Activated T-cell treated with anti-CD3 and anti-CD28 coated beads for 48 hours (primary cell): ENCODE measurements at places on chromosomes 13 and 19.

DNA sequence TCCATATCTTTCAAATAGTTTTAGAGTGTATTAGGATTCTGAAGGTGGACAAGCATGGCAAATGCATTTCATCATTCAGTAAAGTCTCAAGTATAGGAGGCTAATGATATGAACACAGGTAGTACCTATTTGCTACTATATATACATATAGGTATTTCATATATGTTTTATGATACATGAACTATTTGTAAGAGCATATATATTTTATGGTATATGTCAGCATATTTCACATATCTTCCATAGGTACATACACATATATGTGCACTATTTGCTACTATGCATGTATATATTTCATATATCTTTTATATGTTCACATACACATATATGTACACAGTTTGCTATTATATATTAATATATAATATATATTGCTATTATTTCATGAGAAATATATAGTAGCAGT, 1291.7 kb upstream of the MIR17HG start:
- DNase-seq: no peak

- DNase-seq: no peak
Measured at GRCh38 chr19:55362174-55362989, 678 bp downstream of the GARIN5B start.

DNA sequence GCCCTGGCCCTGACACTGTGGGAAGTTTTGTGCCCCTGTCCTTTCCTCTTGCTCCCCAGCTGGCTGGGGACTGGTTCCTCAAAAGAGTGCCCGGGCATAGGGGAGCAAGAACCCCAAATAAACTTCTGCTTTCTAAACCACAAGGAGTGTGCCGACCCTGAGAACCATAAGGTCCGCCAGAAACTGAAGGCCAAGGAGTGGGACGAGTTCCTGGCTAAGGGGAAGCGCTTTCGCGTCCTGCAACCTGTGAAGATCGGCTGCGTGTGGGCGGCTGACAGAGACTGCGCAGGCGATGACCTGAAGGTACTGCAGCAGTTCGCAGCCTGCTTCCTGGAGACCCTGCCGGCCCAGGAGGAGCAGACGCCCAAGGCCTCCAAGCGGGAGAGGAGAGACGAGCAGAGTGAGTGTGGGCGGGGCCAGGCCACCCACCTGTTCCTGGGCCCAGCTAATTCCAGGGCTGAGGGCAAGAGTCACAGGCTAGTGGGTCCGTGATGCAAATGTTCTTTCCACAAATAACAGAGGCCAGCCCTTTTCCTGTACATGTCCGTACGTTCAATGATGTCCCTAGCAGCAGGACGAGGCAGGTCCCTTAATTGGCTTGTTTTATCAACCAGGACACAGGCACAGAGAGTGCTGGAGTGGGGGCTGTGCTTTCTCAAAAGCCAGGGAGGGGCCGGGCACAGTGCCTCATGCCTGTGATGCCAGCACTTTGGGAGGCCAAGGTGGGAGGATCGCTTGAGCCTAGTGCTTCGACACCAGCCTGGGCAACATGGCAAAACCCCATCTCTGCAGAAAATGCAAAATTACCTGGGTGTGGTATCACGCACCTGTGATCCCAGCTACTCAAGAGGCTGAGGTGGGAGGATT, 25.6 kb downstream of the UBXN6 start:
- no peak for DNase-seq

DNA sequence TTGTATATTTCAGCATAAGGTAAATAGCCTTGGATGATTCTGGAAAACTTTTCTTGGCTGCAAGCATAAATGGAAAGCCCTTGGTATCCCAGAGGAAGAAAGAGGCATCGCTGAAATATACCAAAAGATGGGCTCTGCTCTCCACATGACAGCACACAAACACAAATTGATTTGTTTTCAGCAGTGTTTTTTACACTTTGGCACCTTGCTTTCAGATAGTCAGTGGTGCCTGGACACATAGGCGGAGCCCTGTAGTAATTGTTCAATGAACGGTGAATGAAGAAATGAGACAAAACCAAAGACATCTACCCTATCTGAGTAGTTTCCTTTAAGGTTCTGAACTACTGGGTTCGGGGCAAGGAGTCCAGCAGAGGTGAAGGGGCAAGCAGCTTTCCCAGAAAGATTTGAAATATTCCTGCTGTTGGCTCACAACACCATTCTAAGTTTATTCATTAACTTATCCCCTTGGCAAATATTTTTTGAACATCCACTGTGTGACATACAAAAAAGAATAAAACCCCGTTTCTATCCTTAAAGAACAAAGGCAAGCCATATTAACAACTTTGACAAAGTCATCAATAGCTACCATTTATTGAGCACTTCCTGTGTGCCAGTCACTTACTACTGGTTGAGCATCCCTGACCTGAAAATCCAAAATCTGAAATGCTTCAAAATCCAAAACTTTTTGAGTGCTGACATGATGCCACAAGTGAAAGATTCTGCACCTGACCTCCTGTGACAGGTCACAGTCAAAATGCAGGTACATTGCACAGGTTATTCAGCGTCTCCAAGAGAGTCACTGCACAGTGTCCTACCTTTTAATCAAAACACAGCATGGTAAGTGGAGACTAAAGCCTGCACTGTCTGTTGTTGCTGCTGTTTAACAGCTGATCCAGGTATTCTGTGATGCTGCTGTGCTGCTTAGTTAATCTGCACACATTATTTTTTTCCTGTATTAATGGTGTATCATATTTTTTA, 238.1 kb downstream of the DCLK1 start:
- no peak for DNase-seq

GRCh38 chr13:67620665-67621064, 390.5 kb upstream of the PCDH9 start:
- DNase-seq: no peak

- DNase-seq: no peak
Measured at GRCh38 chr13:109728791-109729731, 57.3 kb downstream of the IRS2 start.

DNA sequence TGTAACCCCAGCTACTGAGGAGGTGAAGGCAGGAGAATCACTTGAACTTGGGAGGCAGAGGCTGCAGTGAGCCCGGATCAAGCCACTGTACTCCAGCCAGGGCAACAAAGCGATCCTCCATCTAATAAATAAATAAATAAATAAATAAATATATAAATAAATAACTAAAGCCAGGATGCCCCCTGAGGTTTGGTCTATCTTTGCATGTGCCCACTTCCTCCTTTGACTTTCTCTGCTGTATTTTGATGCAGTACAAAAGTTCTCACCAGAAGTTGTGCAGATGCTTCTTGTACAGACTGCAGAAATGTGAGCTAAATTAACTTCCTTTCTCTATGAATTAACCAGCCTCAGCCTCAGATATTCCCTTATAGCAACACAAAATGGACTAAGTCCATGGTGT, 6.5 kb upstream of the N4BP2L2 start:
- no peak for DNase-seq

- DNase-seq: no peak
Measured at GRCh38 chr13:46178143-46178542, 3.8 kb downstream of the LCP1 start.

DNA sequence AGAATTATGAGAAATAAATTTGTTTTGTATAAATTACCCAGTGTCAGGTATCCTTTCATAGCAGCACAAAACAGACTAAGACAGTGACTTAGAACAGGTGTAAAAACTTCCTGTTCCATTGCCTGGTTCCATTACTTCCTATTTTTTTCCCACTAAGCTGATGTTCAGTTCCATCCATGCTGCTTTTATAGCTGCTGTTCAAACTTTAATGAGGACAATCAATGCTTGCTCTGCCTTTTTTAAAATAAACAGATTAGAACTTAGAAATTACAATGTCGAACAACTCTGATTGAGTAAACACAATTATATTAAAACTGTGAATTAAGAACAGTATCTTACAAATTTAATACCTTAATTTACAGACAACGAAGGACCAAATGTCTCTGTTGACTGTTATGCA, 818.9 kb downstream of the OLFM4 start:
- no peak for DNase-seq

DNA sequence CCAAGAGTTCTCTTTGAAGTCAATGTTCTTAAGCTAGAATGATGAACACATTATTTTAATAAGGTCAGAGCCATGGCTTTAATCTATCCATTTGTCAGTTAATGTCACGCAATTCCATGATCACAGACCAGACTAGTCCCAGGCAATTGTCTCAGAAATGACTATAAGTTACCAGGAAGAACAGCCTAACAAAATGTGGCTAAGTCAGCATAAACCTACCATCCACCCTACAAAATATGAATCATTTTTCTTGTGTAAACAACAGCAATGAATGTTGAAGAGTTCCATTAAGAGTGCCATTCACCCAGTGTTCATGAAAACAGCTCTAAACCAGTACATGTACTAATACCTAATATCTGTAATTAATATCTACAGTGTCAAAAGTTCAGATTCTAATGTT, 127.5 kb downstream of the KCTD12 start:
- no peak for DNase-seq
